ENCODE measurements at places on chromosomes 13 and 19.

DNA sequence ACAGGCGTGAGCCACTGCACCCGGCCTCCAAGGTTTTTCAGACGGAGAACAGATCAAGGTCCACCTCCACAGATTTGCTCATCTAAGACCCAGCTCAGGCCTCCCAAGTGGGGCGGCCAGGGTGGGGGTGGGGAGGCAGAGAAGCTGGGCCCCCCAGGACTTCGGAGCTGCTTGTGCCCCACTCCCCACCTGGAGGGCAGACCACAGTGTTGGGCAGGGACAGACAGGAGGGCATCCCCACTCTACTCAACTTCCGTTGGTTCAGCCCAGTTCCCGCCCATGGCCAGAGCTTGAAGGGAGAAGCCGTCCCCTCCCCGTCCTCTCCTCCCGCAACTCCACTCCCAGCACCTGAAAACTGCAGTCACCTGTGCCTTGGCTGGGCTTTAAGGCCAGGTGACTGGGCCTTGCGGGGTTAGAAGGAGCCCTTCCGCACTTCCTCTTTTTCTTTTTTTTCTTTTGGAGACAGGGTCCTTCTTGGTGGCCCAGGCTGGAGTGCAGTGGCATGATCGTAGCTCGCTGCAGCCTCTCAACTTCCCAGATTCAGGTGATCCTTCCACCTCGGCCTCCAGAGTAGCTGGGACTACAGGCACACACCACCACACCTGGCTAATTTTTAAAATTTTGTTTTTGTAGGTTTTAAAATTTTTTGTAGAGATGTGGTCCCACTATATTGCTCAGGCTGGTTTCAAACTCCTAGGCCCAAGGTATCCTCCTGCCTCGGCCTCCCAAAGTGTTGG lies 734 bp upstream of the LRRC8E start:
- no peak for DNase-seq

- DNase-seq = no peak
Measured at GRCh38 chr13:23579896-23580683, 9.9 kb downstream of the TNFRSF19 start.

DNA sequence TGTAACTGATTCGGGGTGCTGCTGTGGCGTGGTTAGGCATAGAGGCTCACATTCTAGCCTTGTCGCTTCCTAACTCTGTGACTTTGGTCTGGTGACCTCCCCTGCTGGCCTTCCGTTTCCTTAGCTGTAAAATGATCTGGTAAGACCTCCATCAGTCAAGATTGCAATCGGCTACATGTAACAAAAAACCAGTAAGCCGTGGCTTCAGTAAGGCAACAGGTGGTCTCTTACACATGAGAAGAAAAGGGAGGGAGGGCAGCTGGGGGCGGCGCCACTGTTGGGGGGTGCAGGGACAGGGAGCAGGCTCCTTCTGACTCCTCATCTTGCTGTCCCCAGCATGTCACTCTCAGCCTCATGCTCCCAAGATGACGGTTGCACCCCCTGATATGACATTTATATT lies 148.0 kb downstream of the SIPA1L3 start:
- DNase-seq = no peak

GRCh38 chr13:46184277-46184699 lies 2.3 kb upstream of the LCP1 start:
- DNase-seq = peak; percentile 62

DNA sequence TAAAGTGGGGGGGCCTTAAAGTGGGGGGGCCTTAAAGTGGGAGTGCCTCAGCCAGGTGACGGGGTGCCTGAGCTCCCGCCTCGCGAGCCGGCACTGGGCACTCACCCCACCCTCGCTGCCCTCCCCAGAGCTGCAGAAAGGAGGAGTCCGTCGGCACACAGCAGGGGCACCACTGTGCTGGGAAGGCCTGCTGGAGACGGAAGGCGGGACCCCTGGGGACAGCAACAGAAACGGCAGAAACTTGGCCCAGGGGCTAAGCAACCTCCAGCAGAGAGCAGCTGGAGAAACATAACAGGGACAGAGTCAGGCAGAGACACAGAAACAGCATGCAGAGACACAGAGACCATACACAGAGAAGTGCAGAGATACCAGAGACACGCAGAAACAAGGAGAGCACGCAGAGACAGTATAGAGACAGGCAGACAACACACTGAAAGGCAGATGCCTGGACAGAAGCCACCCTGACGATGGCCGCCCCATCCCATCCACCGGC lies 7.9 kb downstream of the CFD start:
- no peak for DNase-seq

GRCh38 chr13:109233293-109233692 lies 553.1 kb downstream of the IRS2 start:
- no peak for DNase-seq
